Lower leg skin (tissue), 4 donors: ENCODE measurements at places on chromosomes 6 and 20.
A peak's percentile ranks its signal among the peaks of the same experiment; 100 is the strongest.

DNA sequence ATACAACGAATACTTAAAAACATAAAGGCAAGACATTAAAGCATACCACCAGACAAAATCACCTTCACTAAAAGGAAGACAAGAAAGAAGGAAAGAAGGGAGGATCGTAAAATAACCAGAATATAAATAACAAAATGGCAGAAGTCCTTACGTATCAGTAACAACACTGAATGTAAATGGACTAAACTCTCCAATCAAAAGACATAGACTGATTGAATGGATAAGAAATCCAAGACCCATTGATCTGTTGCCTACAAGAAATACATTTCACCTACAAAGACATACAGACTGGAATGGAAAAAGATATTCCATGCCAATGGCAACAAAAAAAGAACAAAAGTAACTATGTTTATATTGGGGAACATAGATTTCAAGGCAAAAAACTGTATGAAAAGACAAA, 74.1 kb downstream of the LMBRD1 start:
- DNase-seq = no peak

DNA sequence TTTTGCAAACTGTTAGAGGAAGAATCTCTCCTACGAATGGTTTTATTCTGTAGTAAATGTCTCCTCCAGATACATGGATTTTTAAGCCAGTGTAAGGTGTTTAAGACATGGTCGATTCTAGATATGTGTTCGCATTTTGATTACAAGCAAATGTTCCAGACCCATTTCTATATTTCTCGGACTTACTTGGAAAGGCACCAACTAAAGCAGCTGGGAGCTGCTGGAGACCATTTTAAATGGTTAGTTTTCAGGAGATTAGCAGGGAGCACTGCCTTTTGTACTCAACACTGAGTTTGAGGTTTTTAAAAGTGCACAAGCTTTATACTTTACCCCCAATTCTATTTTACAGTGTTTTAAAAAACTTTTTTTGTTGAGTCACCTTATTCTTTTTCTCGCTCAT, 857.0 kb downstream of the KIF16B start:
- DNase-seq = no peak

DNA sequence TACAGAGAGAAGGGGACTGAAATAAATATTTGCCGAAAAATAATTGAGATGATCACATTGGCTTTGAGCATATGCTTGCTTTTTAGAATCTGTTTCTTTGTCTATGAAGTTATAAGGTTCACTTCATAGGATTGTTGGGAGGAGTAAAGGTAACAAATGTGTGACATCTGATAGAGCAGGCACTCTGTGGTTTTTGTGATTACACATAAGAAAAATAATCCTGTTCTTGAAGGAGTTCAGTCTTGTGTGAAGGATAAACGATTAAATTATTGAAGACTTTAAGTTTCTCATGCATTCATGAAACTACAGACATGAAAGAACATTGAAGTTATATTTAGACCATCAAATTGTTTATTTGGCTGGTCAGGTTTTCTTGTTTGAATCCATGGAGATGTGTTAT, 45.0 kb downstream of the QKI start:
- DNase-seq = no peak

DNA sequence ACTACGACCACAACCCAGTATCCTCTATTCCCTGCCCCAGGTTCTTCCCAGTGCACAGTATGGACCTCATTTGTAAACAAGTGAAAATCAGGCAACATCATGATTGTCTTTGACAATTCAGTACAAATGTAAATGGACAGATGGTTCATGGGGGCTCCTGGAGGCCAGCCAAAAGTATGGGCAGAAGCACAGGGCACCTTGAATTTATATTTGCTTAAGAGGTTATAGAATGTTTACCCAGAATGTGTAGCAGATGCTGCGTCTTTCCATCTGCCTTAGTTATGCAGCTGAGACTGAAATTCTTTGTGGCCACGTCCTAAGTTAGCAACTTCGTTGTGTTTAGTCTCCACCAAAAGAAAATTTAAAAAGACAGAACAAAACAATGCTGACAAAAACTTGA, 559.6 kb upstream of the NRSN1 start:
- no peak for DNase-seq

GRCh38 chr6:108635505-108636226, 74.9 kb downstream of the FOXO3 start:
- no peak for DNase-seq

DNA sequence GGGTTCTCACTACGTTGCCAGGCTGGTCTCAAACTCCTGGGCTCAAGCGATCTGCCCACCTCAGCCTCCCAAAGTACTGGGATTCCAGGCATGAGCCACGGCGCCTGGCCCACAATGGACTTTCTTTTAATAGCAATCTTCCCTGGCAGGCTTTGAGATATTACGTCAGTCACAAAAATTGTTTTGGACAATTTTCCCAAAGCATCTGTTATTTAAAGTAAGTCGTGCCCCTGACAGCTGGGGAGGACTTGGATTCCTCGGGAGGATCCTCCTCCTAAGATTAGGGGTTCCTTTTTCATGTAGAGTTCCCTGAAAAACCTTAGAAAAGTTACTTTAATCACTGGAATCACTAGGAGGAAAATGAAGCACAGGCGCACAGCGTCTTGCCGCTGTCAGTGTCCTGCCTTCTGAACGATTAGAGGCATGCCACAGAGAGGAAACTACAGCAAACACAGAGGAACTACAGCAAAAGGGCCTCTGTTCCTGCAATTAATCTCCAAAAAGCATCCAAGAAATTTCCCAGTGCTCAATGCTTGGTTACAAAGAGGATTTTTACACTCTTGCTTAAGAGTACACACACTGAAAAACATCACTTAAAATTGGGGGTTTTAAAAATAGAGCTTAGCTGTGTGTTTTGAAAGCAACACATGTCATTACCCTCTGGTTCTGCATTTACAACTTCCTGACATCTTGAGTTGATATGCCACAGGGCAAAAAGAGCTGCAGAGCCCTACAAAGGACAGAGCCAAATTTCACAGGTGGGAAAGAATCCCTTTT, 4.5 kb downstream of the ACSS1 start:
- DNase-seq = no peak

GRCh38 chr20:6828794-6829423, 61.4 kb downstream of the BMP2 start:
- DNase-seq = peak; percentile 88

DNA sequence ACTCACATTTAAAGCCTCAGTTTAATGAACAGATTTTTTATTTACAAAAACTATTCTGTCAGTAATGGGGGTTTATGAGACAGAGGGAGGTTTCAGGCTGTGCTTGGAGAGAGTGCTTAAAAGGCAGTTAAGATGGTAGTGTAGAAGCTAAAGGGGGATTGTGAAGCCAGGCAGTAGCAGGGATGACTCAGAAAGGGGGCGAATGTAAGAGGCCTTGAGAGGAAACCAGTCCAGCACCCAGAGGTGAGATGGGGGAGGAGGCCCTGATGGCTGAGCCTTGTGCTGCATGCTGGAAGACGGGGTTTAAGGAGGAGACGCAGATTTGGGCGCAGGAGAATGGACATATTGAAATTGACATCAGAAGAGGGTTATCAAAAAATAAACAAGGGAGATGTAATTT, 6.6 kb upstream of the SERPINB9 start:
- DNase-seq = no peak

GRCh38 chr6:64680446-64680845, 1026.6 kb downstream of the EYS start:
- DNase-seq = no peak

- DNase-seq = no peak
Measured at GRCh38 chr20:23278172-23278571, 72.4 kb upstream of the NXT1 start.

DNA sequence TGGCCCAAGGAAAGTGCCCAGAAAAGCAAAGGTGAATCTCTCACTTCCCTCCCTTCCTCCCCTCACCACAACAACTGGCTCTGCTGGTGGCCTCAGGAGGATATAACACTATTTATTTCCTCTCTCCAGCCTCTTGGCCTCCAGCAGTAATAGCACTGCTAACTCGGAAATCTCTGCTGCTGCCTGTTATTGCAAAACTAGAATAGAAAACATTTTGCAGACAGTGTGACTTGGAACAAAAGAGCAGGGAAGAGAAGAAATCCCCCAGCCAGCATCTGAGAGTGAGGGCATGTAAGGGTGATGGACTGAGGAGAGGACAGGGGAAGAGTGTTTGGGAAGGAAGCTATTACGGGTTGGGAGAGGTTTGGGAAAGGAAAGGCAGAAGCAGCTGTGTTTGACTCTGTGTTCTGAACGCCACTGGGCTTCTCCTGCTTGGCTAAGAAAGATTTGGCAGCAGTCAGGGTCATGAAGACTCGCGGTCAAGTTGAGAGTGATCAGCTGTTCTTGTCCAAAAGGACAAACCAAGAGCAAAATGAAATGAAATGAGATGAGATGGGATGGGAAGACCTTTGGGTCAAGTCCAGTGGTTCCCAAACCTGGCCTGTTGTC, 81.0 kb upstream of the SNX9 start:
- DNase-seq = peak; percentile 81

DNA sequence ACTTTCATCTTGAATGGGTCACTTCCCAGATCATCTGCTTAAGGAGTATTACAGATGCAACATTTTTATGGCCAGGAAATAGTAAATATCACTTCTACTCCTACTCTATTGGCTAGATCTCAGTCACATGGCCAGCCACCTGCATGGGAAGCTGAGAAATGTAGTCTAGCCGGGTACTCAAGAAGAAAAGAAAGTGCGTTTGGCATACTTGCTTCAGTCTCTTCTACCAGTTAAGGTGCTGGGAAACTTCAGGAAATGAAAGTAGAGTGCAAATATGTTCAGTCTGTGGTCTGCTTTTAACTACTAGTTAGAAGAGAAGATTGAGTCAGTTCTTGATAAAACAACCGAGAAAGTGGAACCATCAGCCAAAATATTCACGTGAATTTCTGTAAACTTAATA, 129.2 kb downstream of the PDSS2 start:
- no peak for DNase-seq

GRCh38 chr6:20417819-20418218, 16.1 kb downstream of the E2F3 start:
- DNase-seq = no peak

- peak; percentile 83 for DNase-seq
Measured at GRCh38 chr6:42281570-42281969, 63.9 kb upstream of the MRPS10 start.

DNA sequence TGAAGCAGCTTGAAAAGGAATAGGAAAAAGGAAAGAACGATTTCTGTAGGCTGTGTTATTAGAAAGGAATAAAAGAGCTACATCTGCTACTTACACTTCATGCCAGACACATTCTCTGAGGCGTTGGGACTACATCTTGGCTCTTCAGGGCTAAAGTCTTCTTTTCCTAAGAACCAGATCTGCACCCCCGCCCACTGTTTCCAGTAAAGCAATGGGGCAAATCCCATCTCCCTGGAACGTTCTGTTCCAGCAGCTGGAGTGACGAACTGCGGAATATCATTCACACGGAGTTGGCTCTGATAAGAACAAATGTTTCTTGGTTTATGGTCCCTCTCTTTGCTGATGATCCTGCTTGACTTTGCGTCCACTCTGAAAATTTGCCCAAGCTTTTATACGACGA, 26.9 kb downstream of the FAM50B start:
- DNase-seq = peak; percentile 81

DNA sequence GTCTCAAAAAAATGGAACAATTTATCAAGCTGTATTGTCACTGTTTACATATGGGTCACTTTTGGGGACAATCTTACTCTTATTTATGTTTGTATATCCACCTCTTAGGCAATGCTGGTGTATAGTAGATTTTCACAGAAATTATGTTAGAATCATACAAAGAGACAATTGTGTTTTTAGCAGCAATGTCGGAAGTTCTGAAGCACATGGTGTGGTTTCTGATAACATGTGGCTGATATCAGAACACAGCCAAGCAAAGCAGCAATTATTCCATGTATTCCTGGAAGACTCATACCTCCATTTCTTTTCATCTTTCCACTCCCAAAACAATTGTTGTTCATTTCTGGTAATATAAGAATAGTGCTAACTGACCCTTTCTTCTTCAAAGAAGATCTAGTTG, 17.5 kb upstream of the LOC128125822 start:
- no peak for DNase-seq

GRCh38 chr20:64247970-64248841, 7.3 kb upstream of the PCMTD2 start:
- peak; percentile 77 for DNase-seq

- DNase-seq = no peak
Measured at GRCh38 chr6:20692023-20692422, 157.8 kb downstream of the CDKAL1 start.

- DNase-seq = no peak
Measured at GRCh38 chr6:44006123-44006871, 121.0 kb downstream of the MRPL14 start.

DNA sequence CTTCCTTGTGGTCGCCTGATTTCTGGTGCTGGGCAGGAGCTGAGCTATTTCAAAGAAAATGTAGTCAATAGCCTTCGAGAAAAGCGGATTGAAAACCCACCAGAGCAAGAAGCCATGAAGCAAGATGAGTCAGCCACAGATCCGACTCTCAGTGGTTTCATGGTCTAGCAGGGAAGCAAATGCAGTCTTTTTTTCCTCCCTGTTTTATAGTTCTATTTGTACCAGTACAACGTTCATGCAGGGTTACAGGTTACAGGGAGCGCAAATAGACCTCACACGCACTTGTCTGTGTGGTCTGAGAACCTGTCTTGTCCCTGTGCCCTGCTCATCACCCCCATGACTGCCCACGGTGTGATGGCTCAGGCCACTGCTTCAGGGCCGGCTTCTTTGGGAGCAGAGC, 309.8 kb upstream of the SUPT3H start:
- DNase-seq = no peak

DNA sequence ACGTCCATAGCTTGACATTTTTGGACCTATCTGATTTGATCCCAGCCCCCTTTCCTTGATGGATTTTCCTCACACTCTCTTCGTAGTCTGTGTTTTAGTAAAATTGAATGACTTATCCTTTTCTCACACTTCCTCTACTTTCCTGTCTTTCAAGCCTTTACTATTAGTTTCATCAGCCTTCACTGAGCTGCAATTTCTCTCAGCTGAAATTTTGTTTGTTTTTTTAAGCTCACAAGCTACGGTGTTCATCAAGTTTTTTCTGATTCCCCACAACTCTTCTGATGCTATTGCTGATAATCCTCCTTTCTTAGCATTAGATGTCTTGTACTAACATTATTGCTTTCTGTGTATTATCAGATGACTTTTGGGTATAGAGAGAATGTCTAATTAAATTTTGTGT, 263.7 kb downstream of the TBX18 start:
- DNase-seq = no peak

DNA sequence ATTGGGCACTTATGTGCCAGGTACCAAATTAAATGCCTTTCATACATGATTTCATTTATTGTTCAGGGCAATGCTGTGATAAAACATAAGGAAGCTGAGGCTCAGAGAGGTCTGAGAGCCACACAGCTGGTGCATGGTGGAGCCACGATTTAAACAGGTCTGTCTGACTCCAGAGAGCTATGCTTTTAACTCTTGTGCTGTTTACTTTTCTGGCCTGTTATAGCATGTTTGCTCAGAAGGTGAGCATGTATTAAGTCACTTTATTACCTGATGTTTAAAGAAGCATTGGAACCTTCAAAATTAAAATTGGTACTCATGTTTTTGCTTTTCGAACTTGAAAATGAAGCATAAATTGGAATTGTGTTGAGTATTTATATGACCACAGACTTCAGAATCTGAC, 26.8 kb downstream of the MCM8 start:
- no peak for DNase-seq

- no peak for DNase-seq
Measured at GRCh38 chr6:106772270-106773142, 143.1 kb downstream of the QRSL1 start.
